ENCODE measurements at places on chromosomes 4 and X.

- DNase-seq: no peak
These were observed 310.1 kb downstream of the PPP3CA start for GRCh38 chr4:101037249-101037648.

DNA sequence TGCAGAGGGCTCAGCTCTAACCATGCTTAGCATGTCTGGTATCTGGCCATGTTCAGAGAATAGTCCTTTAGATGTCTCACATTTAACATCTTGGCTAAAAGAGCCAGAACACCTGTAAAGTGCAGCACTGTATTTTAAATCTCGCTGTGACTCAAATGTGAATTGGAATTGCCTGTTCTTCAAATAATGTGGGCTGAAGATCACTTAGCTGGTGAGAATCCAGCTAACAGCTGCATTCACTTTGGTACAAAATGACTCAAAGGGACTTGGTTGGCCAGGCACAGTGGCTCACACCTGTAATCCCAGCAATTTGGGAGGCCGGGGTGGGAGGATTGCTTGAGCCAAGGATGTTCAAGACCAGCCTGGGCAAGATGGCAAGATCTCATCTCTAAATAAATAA lies 63.5 kb upstream of the PLAC8 start:
- DNase-seq: no peak

- no peak for DNase-seq
These were observed 67.5 kb downstream of the TECRL start for GRCh38 chr4:64341711-64342110.

GRCh38 chr4:124954046-124954445 lies 241.5 kb upstream of the ANKRD50 start:
- DNase-seq: no peak

- peak; percentile 57 for DNase-seq
These were observed 571.1 kb upstream of the DIPK2B start for GRCh38 chrX:45771560-45772340.

GRCh38 chrX:134542485-134542884 lies 82.5 kb downstream of the HPRT1 start:
- no peak for DNase-seq

DNA sequence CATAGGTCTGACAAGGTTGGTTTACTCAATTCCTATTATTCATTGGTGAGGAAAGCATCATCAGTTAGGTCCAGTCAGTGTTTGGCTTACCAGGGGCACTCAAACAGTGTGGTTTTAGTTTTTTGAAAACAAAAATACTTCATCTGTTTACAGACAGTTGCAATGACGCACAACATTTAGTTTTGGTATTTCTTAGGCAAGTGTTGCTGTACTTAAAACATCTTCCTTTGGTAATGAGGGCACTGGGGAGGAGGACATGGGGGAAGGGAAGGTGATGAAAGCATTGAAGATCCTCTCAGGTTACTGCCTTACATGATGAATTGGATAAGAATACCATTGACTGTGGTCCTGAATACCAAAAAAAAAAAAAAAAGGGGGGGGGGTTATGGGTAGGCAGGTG lies 93.7 kb upstream of the MAOA start:
- DNase-seq: no peak

GRCh38 chr4:161121451-161121850 lies 1042.3 kb downstream of the FSTL5 start:
- DNase-seq: no peak

- DNase-seq: no peak
These were observed 100.8 kb downstream of the SHROOM3 start for GRCh38 chr4:76535603-76536372.

- DNase-seq: no peak
These were observed 1.1 kb downstream of the POLA1 start for GRCh38 chrX:24694825-24695224.

DNA sequence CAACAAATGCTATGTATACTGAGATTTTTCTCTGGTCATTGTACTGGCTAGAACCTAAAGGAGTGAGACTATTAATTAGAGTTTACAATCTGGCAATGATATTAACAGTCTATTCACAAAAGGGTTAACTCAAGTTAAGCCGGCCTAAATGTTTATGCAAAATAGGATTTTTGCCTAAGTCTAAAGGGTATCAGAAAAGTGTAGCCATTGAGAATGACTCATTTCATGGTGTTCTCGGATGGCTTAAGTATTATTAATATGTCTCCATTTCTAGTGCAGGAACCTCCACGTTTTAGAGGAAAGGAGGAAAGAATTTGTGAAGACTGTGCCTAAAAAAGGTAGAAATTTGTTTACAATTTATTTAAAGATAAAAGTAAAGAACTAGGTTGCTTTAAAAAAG lies 29.8 kb downstream of the DYNLT3 start:
- no peak for DNase-seq

DNA sequence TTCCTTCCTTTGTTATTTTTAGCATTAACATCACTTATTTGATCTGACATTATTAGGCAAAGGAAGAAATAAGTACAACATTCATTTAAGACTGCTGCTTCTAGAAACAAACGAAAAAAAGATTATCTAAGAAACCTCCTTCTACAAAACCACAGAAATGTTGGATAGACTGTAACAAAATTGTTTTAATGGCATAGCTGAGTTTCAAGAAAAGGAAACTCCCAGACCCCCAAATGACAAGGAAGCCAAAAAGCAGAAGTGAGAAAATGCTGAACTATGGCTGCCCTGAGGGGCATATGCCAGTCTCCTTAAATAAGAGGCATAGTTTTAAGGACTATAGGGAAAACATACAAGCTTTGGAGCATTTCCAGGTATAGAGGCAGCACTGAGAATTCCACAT lies 1431.6 kb upstream of the TENM3 start:
- DNase-seq: no peak

DNA sequence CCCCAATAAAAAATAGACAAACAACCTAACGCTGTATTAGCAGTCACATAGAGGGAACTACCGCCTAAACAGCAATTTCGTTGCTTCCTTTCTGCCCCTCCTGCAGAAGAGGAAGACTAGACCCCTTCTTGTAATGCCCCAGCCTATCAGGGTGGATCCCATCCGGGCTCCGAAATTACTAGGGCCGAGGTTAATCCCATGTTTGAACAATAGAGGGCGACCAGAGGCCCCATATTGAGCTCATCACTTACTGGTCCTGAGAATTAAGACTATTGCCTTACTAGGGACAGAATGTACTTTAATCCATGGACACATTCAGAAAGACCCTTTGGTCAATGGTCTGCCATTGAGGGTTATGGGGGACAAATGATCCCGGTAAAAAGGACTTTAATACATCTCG lies 11.8 kb upstream of the ZNF630 start:
- no peak for DNase-seq

GRCh38 chr4:145847764-145848163 lies 90.9 kb downstream of the ZNF827 start:
- no peak for DNase-seq

GRCh38 chr4:866761-867390 lies 40.9 kb upstream of the CPLX1 start:
- DNase-seq: no peak

GRCh38 chr4:146029939-146030710 lies 91.5 kb upstream of the ZNF827 start:
- DNase-seq: no peak

GRCh38 chr4:41178372-41179370 lies 35.7 kb downstream of the APBB2 start:
- no peak for DNase-seq

DNA sequence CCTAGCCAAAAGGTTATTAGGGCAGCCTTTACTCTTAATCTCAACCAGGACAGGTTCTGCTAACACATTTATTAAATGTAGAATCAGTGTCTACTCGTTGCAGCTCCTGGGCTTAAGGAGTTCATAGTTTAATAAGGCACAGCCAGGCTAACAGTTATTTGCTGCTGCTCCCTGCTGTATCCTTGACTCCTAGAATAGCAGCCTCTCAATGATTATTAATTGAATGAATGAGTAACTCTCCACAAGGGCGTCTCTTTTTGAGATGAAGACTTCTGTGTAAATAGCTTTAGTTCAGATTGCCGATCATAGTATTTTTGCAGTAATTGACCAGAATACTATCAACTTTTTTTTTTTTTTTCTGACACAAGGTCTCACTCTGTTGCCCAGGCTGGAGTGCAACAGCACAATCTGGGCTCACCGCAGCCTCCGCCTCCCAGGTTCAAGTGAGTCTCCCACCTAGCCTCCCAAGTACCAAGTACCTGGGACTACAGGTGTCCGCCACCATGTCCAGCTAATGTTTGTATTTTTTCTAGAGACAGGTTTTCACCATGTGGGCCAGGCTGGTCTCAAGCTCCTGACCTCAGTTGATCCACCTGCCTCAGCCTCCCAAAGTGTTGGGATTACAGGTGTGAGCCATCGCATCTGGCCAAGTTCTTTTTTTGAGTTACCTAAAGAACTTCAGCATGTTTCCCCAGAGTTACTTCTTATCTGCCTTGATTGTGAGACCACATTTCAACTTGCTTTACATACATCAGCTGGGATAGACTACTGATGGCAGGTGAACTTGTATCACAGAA lies 2.9 kb downstream of the UGDH start:
- no peak for DNase-seq

- no peak for DNase-seq
These were observed 1.5 kb downstream of the MSANTD1 start for GRCh38 chr4:3250438-3250955.

GRCh38 chrX:70132224-70132623 lies 1.0 kb upstream of the IGBP1 start:
- no peak for DNase-seq

DNA sequence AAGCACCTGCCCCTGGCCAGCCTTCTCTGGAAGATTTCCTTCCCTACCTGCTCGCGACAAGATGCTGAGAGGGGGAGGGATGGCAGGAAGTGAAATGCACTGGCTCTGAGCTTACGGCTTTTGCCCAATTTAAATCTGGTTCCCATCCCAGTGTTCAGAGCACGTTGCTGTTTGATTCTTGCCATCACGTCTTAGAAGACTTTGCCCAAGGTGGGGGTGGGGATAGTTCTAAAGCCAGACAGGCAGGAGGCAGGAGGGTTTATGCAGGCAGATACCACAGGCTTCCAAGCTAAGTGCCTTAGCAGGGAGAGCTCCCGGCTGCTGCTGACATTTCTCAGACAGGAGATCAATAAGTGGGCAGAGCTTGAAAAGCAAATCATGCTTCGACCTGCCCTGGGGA lies 393.9 kb downstream of the MID1IP1 start:
- no peak for DNase-seq

- DNase-seq: no peak
These were observed 19.2 kb downstream of the MAGEB17 start for GRCh38 chrX:16186380-16187007.

GRCh38 chrX:91039777-91040176 lies 394.9 kb upstream of the PABPC5 start:
- DNase-seq: no peak

DNA sequence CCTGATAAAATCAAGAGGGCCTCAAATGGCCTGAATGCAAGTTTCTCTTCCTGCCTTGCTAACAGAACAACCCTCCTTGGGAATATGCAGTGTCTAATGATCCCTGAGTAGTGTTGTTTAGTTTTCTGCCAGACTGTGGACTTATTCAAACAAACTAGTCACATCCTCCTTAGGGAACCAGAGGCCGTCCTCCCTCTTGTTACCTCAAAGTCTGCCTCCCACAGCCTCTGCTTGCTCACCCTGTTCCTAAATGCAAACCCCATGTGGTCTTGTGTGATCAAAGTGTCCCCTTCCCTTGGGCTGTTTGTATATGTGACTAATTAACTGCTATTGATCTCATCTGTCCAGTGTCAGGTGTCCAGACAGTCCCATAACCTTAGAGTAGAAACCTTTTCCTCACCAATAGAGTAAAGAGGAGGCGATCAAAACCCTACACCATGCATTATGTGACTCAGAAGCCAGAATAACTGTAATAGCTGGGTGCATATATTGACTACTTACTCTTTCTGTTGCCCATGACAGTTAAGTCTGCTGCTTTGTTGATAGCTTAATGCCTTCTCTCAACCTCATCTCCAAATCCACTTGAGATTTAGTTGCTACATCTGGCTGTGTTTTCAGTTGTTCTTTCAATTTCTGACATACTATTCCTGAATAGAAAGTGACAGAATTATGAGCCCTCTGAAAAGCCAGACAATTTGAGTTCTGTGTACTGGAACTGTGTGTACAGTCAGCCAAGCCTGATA lies 473.0 kb upstream of the NWD2 start:
- DNase-seq: no peak

- no peak for DNase-seq
These were observed 29.4 kb downstream of the UVSSA start for GRCh38 chr4:1376391-1376840.

- no peak for DNase-seq
These were observed 687.4 kb upstream of the HS3ST1 start for GRCh38 chr4:12116009-12116552.

DNA sequence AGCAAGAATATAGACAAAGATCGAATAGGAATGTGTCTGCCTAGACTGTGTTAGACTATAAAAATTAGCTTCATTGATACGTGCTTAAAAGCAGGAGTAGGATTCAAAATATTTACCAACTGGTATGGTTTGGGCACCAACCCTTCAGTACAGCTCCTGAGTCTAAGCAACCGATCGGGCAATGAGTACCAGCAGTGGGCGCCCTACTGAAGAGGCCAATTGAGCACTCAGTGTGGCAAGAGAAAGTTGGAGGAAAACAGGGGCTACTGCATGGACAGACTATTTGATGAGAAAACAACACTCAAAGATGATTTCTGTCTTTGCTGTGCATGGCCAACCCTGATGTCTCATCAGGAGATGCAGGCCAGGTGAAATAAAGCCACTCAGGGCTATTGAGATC lies 176.0 kb upstream of the NWD2 start:
- no peak for DNase-seq

DNA sequence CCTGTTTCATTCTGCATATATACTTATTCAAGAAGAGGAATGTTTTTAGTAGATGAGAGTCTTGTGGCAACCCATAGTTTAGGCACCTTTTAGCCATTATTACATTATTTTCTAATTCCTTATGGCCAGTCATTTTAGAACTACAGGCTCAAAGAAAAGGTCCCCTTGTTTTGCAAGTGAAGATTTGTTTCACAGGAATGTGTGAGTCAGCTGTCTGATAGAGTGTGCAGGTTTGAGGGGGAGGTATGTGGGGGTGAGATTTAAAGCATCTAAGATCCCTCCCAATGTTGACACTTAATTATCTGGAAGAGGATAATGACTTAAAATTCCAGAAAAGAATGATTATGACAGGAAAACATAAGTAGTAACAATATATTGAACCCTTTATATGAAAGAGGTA lies 495.6 kb downstream of the KCNIP4 start:
- DNase-seq: no peak

- no peak for DNase-seq
These were observed 296.3 kb upstream of the ATOH1 start for GRCh38 chr4:93532234-93532633.

- no peak for DNase-seq
These were observed 269.9 kb downstream of the CBLL2 start for GRCh38 chrX:22542641-22543040.

GRCh38 chrX:39957816-39958566 lies 139.8 kb downstream of the BCOR start:
- no peak for DNase-seq

Data from T-helper 1 cell (primary cell).